ENCODE measurements at places on chromosomes 3 and 15. TPM values are rescaled to one million over a fixed set of nuclear protein-coding genes. Genes with fewer than 3 reads are reported as not detected.

The ITIH1 gene
- total RNA-seq, result not detected

The ITIH3 gene
- total RNA-seq, result not detected

The GPD1L gene
- total RNA-seq, result 8.4 TPM

The ZIC1 gene
- not detected for total RNA-seq

The TEX55 gene
- not detected for total RNA-seq

The IL5RA gene
- not detected for total RNA-seq

All from smooth muscle cell of trachea (primary cell).